ENCODE measurements at places on chromosomes 3 and 15.

DNA sequence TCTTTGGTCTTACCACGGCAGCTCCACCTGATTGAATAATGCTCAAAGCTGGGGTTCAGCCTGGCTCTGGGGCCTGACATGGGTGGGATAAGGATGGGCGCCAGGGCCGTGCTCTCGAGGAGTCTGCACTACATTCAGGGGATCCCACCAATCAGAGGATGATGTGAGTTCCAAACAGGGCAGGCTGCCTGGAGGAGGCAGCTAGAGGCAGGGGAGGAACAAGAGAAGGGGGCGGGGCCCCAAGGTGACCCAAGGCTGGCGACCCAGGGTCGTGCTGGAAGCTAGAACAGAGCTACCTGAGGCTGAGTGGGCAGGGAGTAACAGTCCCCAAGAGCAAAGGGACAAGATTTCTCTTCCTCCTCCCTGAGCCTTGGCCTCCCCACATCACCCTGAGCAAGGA is 56.1 kb downstream of the PCSK6 start:
- DNase-seq = no peak

DNA sequence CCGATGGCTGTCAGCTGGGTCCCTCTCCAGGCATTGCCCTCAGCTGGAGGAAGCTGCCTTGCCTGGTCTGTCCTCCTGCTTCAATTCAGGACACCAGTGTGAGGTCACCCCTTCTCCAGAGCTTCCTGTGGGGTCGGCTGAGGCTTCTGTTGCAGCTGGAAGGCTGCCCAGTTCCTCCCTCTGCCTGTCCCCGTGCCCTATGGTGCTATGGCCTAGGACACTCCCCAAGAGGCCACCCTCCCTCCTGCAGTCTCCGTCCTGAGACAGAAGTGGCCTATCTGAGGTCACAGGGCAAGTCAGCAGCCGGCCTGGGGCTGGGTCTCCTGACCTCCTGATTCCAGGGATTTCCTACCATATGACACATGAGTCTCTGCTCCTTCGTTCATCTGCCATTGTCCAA is 57.9 kb downstream of the RASGRF1 start:
- DNase-seq = no peak

DNA sequence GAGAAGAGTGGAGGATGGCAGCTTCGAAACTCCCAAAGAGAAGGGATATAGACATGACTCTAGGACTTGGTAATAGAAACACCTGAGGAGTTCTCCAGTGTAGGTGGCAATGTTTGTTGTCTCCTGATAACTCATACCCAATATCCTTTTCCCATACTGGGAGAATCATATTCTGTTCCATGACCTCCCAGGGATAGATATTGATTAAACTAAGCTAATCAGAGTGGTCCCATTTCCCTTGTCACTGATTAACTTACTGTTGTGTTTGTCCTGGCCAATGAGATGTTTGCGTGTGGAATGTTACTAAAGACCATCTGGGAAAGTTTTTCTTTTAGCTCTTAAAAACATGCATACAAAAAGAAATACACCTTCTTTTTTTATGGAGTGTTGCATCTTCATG is 85.6 kb downstream of the RPL22L1 start:
- DNase-seq = no peak

DNA sequence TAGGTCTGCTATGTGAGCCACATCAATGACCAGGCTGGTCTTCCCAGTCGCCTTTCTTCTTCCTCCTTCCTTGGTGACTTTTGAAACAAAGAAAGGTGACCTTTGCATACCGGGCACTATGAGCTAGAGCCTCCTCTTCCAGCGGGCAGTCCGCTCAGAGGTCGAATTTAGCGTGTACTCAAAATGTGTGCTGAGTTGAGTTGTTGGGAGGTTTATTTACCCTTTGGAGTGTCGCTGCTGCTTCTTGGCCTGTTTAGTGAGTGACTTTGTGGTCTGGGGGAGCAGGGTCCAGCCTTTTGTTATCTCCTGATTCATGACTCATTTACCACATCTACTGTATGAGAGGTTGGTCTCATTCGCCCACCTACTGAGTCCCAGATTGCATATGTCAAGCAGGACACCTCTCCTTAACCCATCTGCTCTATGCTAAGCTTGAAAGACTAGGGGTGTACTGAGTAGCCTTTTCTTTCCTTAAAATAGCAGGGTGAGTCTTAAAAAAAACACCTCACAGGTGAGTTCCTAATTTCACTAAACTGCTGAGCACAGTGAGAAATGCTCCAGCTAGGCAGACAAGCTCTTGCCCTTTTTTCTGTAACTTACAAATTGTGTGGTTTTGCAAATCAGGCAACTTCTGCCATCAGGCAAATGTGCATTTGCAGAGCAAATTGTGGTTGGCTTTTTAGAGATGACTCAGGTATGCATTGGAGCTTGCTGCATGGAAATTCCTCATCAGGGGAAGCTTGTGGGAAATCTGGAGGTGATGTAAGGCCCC is 3.2 kb upstream of the SIAH2 start:
- peak; percentile 32 for DNase-seq

DNA sequence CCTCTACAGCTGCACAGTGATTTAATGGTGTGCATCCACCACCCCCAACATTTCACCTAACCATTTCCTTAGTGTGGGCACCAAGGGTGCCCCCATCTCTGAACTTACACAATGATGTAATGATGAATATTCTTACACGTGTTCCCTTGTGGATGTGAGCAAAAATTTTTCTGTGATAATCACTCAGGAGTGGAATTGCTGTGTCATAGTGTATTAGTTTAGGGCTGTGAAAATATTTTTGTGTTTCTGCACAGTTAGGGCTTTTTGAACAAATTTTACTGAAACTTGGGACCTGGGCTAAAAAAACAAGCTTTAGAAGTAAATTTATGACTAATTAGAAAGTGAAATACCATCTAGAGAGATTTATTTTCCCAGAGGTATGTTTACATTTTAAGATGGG is 134.5 kb upstream of the CCNL1 start:
- no peak for DNase-seq

DNA sequence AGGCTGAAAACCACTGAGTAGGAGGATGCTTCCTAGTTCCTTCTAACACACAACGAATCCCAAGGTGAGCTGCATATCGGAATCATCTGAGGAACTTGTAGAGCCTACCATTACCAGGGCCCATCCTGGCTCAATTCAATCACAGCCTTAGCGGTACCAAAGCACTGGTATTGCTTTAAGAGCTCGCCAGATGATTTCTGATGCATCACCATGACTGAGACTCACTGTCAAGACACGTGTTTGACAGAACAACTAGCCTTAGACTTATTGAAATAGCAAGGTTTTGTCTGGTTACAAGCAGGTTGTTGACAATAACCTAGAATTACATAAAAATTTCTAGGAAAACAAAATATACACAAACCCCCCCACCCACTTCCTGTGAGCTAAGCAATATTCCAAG is 68.5 kb downstream of the CBLB start:
- no peak for DNase-seq

DNA sequence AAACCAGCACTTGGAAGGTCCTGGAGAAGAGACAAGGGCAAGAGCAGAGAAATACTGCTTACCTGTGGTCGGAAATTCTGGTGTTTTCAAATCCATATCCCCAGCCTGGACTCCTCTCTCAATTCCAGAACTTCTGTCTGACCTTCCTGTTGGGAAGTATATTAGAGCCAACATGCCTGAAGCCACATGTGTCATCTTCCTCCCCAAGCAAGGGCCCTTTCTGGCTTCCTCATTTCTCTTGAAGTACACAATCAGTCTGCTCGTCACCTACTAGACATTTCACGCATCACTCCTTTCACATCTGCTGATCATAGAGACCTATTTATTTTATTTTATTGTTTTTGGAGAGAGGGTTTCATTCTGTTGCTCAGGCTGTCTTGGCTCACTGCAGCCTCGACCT is 8.4 kb downstream of the PARP14 start:
- no peak for DNase-seq

DNA sequence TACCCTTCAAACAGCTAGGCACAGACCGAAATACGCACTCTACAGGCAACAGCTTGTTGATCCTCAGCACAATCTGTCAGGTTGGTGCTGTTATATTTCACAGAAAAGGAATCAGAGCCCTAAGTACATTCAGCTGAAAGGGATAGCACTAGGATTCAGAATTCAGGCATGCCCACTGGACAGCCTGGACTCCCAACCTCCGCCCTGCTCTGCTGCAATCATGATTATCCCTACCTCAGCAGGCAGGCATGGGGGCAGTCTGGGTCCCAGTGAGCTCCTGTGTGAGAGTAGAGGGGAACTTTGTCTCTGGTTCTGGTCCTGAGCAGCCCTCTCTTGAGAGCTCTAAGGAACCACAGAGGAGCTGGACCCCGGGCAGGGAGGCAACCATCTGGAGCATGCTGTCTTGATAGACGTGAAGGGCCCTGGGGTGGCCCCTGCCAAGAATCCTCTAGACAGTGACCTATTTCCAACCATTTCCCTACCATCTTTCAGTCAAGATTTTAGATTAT is 23.4 kb upstream of the NOX5 start:
- DNase-seq = no peak

DNA sequence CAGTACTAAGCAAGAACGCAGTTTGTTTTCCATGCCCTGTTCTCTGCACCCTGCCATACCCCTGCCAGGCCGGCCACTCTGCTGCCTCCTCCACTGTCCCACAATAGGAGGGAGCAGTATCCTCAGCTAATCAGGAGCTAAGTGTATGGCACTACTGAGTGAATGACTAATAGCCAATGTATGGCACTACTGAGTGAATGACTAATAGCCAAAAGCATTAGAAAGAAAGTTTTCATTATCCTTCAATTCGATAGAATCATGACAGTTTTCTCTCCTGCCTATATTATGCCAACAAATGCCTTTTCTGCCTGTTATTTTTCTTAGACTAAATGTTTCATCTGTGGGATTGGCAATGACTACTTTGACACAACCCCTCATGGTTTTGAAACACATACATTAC is 107.5 kb upstream of the CHRM5 start:
- DNase-seq = no peak

GRCh38 chr3:56291953-56292352 is 176.3 kb downstream of the ERC2 start:
- DNase-seq = no peak

DNA sequence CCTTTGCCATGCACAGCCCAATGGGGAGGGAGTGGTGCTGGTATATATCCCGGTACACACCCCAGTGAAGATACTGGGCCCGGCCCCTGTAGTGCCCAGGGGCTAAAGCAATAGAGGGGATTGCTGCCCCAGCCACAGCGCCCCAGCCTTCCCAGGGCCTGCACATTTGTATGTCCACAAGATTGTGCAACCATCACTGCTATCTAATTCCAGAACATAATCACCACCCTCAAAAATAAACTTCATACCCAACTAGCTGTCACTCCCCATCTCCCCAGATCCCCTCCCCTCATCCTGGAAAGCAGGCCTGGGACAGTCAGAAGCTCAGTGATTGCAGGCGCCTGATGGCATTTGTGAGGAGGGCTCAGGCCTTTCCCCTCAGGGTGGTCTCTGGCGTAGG is 13.5 kb downstream of the GNAI2 start:
- no peak for DNase-seq

DNA sequence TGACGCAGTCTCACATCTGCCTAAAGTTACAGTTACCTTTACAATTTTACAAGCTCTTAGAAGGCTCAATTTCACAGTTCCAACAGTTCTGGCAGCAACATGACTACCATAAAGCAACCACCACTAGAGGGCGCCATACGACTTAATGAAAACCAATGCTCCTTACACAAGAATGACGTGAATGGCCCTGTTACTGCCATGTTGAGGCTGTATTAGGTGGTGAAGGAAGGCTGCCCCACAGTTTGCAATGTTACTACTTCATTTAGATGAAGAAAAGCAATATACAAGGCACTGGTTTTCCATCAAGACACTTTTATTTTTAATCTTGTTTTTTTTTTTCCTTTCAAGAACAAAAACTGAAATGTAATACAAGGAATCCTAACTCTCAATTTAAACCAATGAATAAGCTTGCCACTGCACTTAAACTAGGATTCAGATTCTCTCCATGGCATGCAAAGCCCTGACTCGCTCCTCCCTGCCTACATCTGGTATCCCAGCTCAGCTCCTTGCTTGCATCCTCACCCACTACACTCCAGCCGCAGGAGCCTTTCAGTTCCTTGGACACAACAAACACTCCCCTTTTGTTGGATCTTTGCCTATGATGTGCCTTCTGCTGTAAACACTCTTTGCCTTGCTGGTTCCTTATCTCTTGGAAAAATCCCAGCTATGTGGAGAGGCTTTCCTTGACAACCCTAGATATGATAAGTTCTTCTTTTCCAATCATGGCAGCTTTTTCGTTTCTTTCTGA is 270.7 kb downstream of the GBE1 start:
- DNase-seq = peak; percentile 73

DNA sequence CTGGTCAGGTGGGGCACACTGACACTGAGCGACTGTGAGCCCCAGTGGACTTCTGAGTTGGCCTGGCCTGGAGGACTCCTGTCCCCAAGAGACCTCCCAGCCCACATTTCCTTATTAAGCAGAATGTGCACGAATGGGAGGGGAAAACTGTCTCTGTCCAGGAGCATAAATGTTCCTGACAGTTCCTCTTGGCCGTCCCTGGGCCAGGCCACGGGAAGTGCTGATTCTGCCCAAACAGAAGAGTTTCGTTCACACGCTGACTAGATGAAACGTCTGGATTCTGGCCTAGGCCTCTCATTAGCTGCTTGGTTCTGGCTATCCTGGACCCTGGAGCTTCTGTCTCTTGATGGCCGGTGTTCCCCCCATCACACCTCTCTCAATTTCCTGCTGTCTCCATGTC is 29.5 kb upstream of the APEH start:
- DNase-seq = no peak

DNA sequence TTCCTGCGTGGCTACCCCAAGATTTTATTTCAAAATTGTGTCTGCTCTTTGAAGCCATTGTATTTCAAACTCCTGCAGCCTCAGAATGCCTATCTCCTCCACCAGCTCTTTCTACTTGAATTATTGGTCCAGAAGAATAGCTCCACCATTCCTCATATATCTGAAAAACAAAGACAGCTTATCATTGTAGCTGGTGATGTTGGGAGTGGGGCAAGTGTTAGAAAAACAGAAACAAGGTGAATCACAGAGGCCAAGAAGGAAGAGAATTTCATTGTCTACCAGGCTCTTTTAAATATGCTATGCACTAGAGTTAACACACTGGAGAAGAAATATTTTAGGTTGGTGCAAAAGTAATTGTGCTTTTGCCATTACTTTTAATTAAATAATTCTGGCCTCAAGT is 307.9 kb upstream of the ROPN1 start:
- no peak for DNase-seq

DNA sequence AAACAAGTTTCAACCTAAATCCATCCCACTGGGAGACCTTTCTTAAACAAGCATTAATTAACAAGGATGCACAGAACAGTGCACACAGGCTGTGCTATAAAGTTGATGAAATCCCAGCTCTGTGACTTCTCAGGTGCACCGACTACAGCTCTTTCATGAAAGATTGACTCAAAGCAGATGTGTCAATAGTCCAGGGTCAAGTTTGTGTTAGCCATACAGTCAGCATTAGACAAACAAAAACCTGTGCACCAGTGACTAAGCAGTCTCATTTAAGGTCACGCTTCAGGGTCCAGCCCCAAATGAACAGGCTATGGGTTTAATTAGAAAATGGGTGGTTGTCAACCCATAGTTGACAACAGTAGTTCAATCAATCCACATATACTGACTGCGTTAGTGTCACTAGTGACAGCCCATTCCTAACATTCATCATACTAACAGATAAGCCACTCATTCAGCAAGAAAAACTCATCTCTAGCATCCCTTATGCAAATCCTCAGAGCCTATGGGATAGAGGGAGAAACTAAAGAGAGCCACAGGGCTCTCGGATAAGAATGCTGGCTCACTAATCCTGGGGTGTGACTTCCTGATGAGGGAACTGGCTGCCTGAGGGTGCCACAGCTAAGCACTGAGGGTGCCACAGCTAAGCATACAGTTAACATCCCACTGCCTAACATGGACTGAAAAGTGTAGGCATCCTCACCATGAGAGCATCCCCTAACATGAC is 84.1 kb downstream of the WNT5A start:
- DNase-seq = no peak
